ENCODE measurements at places on chromosomes 2 and 18. TPM values are rescaled to one million over a fixed set of nuclear protein-coding genes. Genes with fewer than 3 reads are reported as not detected.

Gene MEP1B
- 0.18 TPM for polyA plus RNA-seq

Gene RNF144A
- 62.9 TPM for polyA plus RNA-seq

Gene IL1RL2
- 1.4 TPM for polyA plus RNA-seq

Gene TANC1
- 64.8 TPM for polyA plus RNA-seq

Gene ANO7
- 2.5 TPM for polyA plus RNA-seq

Gene GALR1
- 0.15 TPM for polyA plus RNA-seq

Gene CABYR
- 13.0 TPM for polyA plus RNA-seq

Gene KCNS3
- polyA plus RNA-seq, result 9.2 TPM

Gene ALK
- 0.55 TPM for polyA plus RNA-seq

Gene PSME4
- polyA plus RNA-seq, result 82.8 TPM

Gene PSD4
- polyA plus RNA-seq, result 10.0 TPM

Gene NR4A2
- 0.42 TPM for polyA plus RNA-seq

Gene EPAS1
- polyA plus RNA-seq, result 40.7 TPM

Gene GKN2
- polyA plus RNA-seq, result not detected

Gene MAL
- polyA plus RNA-seq, result 263 TPM

Gene GPATCH11
- 12.0 TPM for polyA plus RNA-seq

Gene EFHD1
- 55.4 TPM for polyA plus RNA-seq

Gene PHLPP1
- 17.9 TPM for polyA plus RNA-seq

Gene PER2
- 8.2 TPM for polyA plus RNA-seq

Gene UGT1A5
- not detected for polyA plus RNA-seq

Gene DNER
- polyA plus RNA-seq, result 67.2 TPM

Gene HSPE1
- polyA plus RNA-seq, result 252 TPM

Gene DTNA
- 22.7 TPM for polyA plus RNA-seq

Gene FAM161A
- 32.7 TPM for polyA plus RNA-seq

Gene SS18
- polyA plus RNA-seq, result 133 TPM

Gene ALPI
- polyA plus RNA-seq, result 0.10 TPM

Gene SERPINB13
- not detected for polyA plus RNA-seq

Gene SEPTIN10
- 128 TPM for polyA plus RNA-seq

Gene MPHOSPH10
- polyA plus RNA-seq, result 55.8 TPM

Gene EML6
- 20.4 TPM for polyA plus RNA-seq

Gene IL36G
- 0.67 TPM for polyA plus RNA-seq

Gene REG3A
- polyA plus RNA-seq, result not detected

Gene SOCS6
- polyA plus RNA-seq, result 34.0 TPM

Gene ANKRD30B
- 0.62 TPM for polyA plus RNA-seq

Gene NLRC4
- polyA plus RNA-seq, result 1.0 TPM

Gene VRK2
- 28.2 TPM for polyA plus RNA-seq
